ENCODE measurements at places on chromosomes 2 and 18.

DNA sequence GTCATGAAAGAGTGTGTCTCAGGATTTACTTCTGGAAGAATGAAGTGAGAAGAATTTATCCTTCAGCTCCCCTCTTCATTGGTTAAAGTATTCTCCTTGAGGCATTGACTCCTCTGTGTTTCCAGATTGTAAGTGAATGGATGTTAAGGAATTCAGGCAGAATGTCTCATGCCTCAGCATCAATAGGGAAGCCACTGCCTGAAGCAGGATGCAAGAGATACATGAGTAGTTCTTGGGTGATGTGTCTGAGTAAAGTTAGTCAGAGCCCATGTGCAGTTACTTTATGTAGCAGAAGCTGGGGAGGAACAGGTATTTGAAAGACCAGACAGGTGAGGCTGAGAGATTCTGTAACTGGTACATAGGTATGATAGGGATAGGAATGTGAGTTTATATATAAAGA lies 34.0 kb upstream of the TMEFF2 start:
- no peak for DNase-seq

DNA sequence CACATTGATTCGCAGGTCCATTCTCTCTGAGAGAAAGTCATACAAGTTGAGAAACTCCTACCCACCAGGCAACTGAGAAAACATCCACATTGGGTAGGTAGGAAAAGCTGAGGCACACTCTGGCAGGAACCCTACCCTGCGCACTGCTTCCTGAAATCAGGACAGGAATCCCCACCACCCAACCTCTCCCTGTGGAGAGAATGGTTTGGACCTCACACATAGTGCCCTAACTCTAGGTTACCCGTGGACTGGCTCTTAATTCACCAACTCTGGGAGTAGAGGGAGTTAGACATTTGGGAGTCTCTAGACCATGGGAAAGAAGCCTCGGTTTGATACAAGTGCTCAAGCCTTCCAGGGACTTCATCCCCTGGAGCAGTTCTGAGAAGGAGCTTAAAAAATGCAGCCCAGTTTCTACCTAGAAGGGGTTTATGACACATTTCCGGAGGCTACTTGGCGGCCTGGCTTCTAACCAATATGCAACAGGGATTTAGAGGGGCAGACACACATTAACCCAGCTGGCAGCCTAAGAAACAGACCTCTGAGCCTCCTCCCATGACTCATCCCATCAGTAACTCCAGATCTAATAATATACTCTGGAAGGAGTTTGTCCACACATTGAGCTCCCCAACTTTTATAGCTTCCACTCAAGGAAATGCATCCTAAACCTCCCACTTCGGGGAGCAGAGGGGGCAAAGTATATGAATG lies 136.7 kb downstream of the EML6 start:
- no peak for DNase-seq

DNA sequence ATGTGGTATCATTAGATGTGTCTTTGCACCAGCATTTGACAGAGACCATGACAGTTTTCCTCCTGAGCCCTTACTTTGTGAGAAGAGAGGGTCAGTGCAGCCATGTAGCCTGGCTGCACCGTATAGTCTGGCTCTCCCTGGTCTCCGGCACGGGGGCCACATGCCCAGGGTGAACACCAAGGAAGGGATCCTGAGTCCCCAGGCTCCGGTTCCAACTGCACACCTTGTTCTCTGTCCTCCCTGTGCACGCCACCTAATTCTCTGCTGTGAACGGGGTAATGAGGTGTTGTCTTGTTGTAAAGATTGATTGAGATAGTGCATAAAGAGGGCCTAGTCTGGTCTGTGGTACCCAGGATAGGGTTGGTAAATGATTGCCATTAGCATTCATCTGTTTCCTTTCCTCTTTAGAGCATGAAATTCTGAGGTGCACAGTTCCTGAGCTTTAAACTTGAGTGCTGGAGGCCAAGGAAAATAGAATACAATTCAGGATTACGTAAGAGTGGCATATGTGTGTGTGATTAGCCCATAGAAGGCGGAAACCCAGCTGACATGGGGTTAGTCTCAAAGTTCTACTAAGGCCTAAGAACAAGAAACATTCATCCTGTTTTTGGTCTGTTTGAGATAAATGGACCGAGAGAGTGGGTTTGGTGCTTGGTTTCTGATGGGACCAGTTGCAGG lies 55.5 kb downstream of the NCK2 start:
- DNase-seq = no peak

DNA sequence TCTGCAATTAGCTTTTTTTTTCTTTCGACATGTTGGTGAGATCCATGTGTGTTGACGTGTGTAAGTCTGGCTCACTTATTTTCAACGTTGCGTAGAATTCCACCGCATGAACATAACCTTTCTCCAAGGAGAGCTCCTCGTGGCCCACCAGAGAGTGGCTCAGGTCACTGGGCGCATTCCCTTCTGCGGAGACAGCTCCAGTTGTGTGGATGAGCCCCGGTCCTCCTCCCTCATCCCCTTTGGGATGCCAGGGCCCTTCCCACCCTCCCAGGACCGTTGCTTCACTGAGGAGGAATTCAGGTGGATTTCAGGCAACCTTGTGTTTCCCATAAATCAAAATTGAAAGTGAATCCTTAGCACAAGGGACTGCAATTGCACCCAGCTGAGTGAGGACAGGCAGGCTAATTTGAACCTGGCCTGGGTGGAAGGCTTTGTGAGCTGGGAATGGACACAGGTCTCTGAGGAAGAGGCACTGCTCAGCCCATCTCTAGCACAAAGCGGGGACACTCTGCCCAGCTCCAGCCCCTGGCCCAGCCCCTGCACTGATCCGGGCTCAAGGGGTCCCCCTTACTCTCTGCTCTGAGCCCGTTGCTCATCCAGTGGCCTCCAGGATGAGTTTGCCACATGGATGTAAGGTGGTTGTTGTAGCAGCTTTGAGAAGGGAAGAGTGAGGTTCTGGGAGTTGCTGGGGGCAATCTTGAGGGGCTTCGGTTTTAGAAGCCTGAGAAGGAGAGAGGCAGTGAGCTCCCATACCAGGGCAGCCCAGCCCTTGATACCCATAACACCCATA lies 57.8 kb upstream of the HAAO start:
- DNase-seq = no peak

DNA sequence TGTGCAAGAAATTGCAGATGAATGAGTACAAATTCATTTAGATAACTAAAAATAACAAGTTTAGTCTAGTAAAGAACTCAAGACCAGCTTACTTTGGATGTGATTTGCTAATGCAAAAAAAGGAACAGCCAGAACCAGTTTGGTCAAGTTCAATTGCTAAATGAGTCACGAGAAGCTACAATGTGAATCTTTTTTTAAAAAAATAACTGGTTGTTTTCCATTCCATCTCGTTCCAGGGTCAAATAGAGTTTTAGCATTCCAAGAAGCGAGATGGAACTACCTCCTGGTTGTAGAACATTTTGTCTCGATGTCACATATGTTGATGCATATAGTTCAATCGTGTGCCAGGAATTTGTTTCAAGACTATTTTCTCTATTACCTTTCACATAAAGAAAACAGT lies 65.0 kb upstream of the IKZF2 start:
- DNase-seq = no peak

DNA sequence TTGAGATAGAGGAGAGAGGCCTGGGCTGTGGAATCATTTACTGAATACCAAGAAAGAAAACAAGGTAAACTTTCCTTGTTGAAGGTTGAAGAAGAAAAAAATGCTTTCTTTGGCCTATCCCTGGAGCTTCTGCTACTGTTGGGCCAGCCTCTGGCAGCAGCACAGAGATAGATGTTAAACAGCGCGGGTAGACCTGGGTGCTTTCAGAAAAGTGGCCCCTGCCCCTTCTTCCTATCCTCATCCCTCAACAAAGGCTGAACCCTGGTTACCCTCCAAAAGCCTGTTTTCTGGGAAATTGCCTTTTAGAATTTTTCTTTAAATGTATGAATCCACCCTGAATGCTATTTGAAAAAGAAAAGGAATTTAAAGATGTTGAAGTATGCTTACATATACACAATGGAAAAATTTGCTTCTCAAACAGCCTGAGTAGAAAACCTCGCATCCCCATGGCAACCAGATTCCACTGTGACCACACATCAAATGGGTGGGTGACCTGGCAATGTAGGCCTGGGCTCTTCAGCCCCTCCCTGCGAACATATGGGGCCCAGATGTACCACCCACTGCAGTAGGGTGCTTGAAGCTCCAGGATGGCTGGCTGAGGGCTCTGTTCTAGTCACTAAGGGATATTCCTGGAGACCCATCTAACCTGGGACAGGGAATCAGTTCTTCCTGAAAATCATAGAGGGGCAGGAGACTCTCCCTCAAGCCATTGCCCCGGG lies 23.4 kb upstream of the CHRNA1 start:
- no peak for DNase-seq

- DNase-seq = no peak
Observed at GRCh38 chr18:49609256-49610021, 47.6 kb downstream of the LIPG start.

GRCh38 chr2:26144953-26145680 lies 27.8 kb upstream of the GAREM2 start:
- peak; percentile 56 for DNase-seq

DNA sequence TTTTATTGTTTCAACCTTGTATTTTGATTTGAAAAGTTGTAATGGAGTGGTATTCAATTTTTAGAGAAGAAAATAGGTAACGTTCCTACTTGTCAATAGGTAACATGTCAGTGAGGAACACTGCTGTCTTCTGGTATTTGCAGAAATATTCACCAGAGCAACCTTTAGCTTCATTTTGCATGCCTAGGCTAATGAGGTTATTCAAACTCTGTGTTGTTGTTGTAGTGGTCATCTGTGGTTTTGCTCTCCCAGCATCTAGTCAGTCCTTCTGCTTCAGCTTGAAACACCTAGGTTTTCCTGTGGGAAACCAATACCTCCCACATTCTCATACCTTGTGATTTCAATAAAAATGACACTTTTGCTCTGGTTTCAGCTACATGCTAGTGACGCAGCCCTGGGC lies 98.4 kb downstream of the LYPD6 start:
- no peak for DNase-seq

- DNase-seq = no peak
Observed at GRCh38 chr2:111182121-111182520, 61.4 kb downstream of the BCL2L11 start.

- no peak for DNase-seq
Observed at GRCh38 chr2:240311821-240312220, 123.6 kb upstream of the GPC1 start.

- no peak for DNase-seq
Observed at GRCh38 chr2:135226961-135227360, 174.9 kb downstream of the RAB3GAP1 start.

GRCh38 chr18:38933910-38934510 lies 1368.4 kb upstream of the CELF4 start:
- no peak for DNase-seq

- DNase-seq = no peak
Observed at GRCh38 chr2:182101263-182101662, 115.6 kb downstream of the PPP1R1C start.

DNA sequence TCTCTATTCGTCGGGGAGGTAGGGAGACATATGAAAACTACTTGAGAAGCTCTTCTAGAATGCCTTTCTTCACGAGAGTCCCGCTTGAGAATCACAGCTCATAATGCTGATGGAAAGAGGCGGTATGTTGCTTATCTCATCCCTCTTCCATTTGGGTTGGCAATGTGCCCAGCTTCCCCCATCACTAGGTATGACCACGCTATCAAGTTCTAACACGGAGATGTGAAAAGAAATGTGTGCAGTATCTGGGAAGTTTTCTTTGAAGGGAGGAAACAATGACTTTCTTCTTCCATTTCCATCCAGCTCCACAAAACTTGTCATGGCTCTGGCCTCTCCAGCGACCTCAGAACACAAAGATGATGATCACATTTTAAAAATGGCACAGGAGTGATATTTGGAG lies 742.4 kb downstream of the DCDC2C start:
- DNase-seq = no peak

DNA sequence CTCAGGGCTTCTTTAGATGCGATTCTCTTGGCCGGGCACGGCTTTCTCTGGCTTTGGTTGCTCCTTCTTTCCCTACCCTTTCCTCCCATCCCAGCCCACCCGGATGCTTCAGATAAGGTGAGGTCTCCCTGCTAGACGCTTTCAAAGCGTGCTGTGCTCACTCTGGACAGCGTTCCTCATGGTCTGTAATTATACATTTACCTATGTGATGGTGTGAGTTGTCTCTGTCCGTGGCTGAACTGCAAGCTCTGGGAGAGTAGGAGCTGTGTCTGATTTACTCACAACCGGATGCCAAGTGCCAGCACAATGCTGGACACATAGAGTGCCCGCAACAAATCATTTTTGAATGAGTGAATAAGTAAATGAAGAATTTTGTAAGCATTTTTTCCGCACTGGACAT lies 26.8 kb upstream of the PNPT1 start:
- DNase-seq = no peak

- no peak for DNase-seq
Observed at GRCh38 chr2:180554330-180554729, 426.1 kb upstream of the UBE2E3 start.

DNA sequence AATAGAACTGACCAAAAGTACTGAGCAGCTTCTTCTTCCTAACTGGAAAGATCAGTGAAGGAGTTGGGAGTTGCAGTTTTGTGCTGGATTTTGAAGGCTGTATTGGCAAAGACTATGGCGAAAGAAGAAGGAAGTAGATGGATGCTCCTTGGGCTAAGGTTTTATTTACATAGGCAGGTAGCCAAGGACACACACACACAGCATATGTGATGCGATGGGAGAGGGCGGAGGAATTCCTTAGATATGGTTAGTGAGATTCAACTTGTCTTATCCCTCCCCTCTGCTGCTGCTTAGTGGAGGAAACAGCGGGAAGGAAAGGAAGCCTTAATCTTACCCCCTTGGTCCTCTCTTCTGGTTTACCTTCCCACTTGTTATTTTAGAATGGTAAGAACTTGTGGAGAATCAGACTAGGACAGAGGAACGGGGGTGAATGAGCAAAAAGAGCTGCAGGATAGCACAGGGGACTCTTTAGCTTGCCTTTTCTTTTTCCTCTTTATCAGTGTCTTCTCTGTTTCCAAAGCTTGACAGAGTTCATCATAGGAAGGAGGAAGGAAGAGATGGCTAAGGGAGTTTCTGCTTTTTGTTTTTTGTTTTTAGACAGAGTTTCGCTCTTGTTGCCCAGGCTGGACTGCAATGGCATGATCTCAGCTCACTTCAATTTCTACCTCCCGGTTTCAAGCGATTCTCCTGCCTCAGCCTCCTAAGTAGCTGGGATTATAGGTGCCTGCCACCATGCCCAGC lies 87.9 kb downstream of the OSBPL6 start:
- no peak for DNase-seq

GRCh38 chr2:137957033-137957432 lies 7.2 kb upstream of the HNMT start:
- DNase-seq = no peak

DNA sequence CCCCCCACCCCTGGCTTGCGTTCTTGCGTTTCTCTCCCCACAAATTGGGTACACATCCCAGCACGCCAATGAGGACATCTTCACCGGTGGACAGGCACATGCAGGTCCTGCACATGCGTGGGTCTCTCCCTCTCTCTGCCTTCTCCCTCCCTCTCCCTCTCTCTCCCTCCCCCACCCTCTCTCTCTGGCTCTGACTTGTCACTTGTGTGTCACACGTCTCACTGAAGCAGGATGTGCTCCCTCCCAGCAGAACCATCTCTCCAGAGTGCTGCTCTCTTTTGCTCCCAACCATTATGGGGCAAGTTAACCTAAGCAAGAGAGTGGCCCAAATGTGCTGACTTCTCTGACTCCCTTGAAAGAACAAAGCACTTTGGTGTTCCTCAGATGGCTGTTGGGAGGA lies 120.8 kb upstream of the CAB39 start:
- DNase-seq = no peak

Measured in stimulated activated CD4-positive, alpha-beta T cell treated with anti-CD3 and anti-CD28 coated beads, Interleukin-12 subunit alpha, Interleukin-12 subunit beta, amount 100 ng/mL, for 4 hours (primary cell).